ENCODE measurements at places on chromosomes 13 and 19.

DNA sequence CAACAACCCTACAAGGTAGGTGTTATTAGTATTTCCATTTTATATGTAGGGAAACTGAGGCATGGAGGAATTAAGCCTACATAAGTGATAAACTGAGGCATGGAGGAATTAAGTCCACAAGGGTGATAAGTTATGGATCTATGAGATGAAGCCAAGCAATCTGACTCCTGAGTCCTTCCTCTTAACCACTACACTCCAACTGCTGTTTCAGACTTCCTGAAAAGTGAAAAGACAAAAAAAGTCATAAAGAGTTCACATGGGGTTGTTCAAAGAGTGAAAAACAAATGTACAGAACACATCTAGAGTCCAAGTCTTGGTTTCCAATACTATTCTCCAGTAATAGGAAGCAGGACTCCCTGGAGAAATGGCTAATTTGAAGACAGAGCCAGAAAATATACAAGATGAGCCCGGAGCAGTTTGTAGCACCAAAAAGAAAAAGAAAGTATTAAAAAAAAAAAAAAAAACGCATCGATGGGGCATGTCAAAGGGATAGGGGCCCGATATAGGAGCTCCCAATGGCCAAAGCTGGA lies 12.1 kb downstream of the CRYL1 start:
- DNase-seq: no peak

GRCh38 chr13:47463726-47464125 lies 537.3 kb downstream of the SUCLA2 start:
- DNase-seq: no peak

DNA sequence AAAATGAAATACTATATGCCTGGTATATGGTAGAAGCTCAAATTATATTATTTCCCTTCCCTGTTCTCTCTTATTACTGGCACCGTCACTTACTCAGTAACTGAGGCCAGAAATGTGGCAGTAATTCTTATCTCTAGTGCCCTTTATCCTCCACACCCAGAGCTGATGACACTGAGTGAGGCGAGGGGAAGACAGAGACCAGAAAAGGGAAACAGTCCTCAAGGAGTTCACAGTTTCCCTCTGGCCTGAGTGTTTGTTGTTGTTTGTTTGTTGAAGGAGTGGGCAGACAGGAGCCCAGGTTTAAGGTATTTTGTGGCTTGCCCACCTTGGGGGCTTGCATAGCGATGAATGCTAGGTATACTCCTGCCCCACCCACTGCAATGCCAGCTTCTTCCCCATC lies 101.5 kb upstream of the FNDC3A start:
- DNase-seq: no peak

DNA sequence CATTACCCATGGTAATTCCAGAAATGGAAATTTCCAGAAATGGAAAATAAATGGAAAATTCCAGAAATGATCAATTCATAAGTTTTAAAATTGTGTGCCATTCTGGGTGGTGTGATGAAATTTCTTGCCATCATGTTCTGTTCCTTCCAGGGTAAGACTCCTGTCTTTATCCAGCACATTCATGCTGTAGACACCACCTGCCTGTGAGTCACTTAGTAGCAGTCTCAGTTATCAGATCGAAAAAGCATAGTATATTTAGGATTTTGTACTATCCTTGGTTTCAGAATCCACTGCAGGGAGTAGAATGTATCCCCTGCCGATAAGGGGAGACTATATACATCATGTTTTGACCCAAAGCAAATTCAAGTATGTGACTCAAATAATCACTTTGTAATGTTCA lies 26.7 kb upstream of the CSNK1A1L start:
- no peak for DNase-seq

GRCh38 chr19:41998246-41999020 lies 4.4 kb upstream of the ATP1A3 start:
- peak; percentile 68 for DNase-seq

GRCh38 chr13:26019881-26020870 lies 31.6 kb downstream of the SHISA2 start:
- no peak for DNase-seq

GRCh38 chr19:47637550-47637949 lies 28.6 kb downstream of the BICRA start:
- no peak for DNase-seq

DNA sequence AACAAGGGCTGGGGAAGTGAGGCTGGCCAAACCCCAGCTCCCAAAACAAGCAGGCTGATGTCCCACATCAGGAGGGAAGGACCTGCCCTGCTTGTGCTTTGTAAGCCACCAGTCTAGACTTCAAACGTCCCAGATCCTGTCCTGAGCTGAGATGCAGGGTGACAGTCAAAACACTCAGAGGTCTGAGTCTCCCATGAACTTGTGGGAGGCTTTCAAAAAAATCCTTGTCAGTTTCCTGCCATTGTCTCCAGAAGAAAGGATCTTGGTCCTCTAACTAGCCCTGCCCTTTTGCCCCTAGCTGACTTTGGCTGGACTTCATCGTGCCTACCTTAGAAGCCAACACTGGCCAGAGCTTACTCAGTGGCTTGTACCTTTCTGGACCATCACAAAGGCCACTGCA lies 43.3 kb downstream of the DZIP1 start:
- no peak for DNase-seq

Measured in Right ventricle myocardium inferior (tissue), 1 donor.